ENCODE measurements at places on chromosomes 1 and 21.
A peak's percentile ranks its signal among the peaks of the same experiment; 100 is the strongest.

GRCh38 chr21:45641480-45642035, 2.0 kb upstream of the PCBP3 start:
- DNase-seq, result no peak

DNA sequence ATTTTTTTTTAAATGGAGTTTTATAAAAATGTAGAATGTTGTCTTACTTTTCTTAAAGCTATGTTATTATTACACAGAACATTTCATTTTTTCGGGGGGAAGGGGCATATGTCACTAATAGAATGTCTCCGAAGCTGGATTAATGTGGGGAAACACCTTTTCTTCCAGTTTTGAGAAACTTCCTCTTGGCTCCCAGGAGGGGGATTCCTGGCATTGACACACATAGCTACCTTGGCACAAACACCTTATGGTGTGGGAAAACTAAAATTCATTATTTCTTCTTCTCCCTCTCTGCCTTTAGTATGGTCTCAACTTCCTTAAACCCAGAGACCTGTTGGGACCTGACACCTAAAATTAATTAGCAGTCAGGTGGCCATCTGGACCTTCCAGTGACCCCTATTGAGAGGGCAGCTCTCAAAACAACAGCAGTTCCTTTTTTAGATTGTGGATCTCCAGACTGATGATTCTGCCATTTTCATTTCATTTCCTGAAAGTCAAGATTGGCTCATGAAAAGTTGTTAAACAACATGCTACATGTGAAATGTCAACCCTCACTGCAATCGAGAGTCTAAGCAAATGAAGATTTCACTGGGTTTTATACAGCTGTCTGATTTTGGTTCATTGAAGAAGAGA, 70.1 kb upstream of the EDEM3 start:
- DNase-seq, result no peak

DNA sequence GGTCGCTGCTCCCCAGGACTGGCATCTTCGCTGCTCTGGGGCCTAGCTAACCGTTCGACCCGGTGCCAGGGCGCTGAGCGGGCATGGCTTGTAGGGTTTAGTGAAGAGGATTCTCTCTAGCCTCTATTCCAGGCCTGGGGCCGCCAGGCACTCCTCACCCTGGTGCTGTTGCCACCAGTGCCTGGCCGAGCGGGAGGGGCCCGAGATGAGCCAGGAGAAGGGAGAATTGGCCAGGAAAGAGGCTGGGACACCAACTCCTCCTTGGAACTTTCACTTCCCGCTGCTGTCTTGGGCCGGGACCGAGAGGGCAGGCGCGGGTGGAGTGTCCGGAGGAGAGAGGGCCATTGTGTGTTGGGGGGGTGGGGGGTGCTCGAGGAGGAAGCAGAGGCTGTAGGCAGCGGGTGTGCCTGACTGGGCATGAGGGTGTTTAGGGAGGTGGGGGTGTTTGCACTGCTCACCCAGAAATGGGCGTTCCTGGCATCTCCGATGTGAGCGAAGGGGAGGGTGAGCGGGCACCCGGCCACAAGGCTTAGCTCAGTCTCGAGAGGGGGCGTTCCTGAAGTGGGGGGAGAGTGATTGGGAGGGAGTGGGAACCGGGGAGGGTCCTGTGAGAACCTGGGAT, 772 bp downstream of the ADAM15 start:
- DNase-seq, result peak; percentile 91

DNA sequence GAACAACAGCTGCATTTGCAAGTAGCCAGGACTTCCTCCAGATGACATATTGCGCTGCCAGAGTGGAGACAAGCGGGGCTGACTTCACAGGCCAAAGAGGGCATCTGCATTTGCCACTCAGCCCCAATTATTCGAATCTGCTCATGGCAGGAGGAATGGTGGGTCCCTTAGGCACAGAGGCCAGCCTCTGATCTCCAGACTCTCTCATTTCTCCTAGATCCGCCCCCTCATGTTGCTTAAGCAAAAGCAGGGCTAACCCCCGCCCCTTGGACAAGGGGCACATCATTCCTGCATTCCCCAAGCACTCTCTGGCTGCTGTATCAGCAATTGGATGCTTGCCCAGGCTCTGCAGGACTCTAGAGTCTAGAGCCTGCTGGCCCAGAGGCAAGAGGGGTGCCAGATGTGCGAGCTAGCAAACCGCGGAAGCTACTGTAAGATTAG, 262.4 kb downstream of the ST6GALNAC3 start:
- DNase-seq, result peak; percentile 88

DNA sequence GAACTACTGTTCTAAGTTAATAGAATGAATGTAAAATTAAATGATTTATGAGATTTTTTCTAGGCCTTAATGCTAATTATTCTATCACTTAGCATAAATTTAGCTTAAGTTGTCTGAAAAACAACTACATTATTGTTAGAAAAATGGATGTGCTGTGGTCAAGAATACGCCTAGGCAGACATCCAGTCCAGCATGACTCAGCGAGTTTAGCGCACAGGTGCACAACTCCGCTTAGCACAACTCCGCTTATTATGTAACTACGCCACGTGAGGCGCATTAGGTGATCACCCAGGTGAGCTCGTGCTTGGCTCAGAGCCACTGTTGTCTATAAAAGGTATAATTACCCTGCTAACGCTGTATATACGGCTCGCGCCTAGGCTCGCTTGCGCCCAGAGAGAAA, 1043.6 kb upstream of the ADGRL4 start:
- no peak for DNase-seq

DNA sequence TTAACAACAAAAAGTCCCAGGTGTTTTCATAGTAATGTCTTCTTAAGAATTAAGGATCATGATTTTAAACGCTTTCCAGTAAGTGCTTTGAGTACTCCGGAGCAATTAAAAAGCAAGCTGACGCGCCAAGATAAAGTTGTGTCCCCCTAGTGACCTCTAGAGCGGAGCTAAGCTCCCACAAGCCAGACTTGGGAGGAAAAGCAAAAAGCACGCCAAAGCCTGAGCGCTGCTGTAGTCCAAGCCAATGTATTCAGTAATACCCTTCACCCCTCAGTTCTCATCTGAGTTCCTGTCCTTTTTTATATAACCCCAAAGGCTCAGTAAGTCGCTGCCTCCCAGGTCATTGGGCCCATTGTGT, 3.5 kb upstream of the SLC44A5 start:
- peak; percentile 57 for DNase-seq

All from NCI-H345 (cell line).